ENCODE measurements at places on chromosomes 5 and 9.
A peak's percentile ranks its signal among the peaks of the same experiment; 100 is the strongest.

- DNase-seq = peak; percentile 93
These were observed 113.8 kb upstream of the ANKRD55 start for GRCh38 chr5:56346741-56347535.

DNA sequence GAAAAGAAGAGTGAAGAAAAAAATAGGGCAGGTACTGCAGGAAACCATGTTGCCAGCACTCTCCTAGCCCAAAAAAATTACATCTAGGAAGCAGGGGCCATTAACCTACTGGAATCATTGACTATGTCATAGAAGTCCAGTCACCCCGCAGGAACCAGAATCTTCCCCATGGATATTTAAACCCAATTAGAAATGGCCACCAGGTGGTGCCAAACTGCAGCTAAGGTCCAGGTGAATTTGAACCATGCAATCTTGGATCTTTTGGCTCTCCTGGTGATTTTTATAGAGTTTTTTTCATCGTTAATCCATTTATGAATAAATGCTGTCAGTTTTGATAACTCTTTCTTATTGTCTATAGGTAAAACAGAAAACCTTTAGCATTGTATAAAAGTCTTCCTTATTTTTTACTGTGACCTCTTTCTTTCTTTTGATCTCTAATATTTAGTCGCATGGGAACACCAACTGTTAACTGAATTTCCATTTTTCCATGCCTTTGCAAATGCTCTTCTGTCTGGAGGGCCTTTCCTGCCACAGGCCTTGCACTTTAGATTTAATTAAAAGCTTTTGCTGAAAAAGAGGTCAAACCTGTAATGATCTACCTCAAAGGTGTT lies 147.5 kb upstream of the FGF10 start:
- DNase-seq = peak; percentile 12

DNA sequence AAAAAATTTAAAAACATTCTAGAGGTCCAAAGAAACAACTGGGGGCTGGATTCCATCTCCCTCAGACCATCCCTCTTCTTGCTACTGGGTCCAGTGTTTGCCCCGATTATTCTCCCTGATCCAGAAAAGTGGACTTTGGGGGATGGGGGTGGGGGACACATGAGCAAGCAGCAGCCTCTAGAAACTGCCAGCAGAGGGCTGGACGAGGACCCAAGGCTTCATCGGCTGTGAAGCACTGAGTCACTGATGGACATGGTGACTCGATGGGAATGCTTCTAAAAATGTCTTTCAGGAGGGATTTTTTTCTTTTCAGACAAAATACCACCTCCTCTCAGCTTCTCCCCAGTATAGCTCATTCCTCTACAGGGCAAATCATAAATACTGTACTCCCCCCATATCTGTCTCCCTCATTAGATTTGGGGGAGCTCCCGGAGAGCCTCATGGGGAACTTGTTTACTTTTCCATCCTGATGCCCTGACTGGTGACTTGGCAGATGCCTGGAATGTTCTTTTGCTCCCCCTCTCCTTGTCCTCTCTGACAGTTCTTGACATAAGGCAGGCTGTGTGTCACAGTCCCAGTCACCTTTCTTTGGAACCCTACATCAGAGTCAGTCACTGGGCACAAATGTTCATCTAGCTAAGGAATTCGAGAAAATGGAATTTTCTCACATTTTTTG lies 67.2 kb upstream of the STC2 start:
- peak; percentile 79 for DNase-seq

DNA sequence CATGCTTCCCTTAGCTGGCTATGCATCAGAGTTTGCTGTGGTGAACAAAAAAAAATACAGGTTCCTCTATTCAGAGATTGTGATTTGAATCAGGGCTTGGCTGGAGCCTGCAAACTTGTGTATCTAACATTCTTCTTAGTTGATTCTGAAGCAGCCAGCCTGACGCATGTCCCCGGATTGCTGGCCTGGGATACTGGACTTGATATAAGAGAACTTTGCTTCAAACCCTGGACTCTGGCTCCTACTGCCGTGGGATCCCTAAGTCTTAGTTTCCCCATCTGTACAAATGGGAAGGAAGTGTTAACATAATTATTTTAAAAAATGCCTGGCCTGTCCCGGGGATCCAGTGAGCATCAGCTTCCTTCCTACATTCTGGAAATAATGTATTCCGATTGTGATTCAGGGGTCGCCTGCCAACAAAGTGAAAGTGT lies 292.8 kb downstream of the ARHGEF28 start:
- peak; percentile 31 for DNase-seq

GRCh38 chr5:146078566-146078965 lies 26.8 kb downstream of the PLAC8L1 start:
- DNase-seq = no peak

GRCh38 chr5:156423597-156423996 lies 96.6 kb downstream of the SGCD start:
- no peak for DNase-seq

DNA sequence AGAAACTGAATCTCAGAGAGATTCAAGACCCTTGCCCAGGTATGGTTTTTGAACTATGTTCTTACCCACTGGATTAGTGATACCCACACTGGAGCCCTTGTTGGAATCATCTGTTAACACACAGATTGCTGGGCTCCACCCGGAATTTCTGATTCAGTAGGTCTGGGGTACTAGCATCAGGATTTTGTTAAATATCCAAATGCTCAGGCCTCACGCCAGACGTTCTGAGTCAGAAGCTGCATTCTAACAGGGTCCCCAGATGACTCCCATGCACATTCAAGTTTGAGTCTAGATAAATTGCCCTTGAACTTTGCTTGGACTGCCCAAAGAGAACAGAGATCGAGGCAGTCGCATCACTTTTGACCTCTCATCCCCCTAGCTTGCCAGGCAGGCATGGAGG lies 182.0 kb upstream of the WWC1 start:
- DNase-seq = peak; percentile 86

GRCh38 chr5:36531401-36531800 lies 75.0 kb upstream of the SLC1A3 start:
- no peak for DNase-seq

DNA sequence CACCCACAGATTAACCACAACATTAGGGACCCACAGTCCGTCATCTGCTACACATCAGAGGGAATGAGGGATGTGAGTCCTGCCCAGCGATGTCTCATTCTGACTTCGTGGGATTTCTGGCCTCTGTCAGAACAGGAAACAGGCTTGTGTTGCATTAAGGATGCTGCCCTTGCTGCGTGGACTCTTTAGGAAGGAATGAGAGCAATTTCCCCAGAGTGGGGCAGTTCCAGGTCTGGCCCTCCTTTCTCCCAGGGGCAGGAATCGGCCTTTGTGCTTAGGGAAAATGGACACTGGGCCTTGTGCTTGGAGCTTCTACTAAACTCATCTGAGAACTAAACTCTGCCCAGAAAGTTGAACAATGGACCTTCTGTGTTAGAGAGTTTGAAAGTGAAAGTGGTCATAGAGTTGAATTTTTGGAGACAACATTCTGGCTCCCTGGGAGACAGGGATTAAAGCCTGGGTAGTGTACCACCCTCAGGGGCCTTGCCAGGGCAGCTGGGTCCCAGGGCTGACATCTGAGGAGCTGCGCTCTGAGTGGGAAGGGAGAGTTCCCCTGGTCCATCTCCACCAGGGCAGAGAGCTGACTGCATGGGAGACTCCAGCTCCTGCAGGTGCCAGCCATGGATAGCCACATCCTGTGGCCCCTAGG lies 37.8 kb upstream of the S1PR3 start:
- peak; percentile 77 for DNase-seq

DNA sequence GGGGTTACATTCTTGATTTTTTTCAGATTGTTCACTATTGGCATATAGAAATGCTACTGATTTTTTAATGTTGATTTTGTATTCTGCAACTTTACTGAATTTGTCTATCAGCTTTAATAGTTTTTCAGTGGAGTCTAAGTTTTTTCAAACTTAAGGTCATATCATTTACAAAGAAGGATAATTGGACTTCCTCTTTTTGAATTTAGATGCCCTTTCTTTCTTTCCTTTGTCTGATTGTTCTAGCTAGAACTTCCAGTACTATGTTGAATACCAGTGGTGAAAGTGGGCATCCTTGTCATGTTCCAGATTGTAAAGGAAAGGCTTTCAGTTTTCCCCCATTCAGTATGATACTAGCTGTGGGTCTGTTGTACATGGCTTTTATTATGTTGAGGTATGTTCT lies 49.3 kb downstream of the SREK1 start:
- no peak for DNase-seq

DNA sequence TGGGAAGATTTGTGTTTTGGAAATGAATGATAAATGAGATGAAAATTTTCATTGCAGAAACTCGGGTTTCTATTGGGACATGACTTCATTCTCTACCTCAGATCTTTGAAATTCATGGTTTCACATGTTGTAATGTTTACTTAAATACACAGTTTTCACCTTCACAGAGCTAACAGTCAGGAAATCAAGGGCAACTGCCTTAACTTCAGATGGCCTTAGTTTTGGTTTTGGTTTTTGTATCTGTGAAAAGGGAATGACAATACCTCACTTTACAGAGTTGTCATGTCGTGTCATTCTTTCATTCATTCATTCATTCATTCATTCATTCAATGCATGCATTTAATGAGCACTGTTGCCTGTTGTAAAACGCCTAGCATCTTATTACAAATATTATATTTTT lies 41.9 kb downstream of the NIM1K start:
- DNase-seq = no peak

DNA sequence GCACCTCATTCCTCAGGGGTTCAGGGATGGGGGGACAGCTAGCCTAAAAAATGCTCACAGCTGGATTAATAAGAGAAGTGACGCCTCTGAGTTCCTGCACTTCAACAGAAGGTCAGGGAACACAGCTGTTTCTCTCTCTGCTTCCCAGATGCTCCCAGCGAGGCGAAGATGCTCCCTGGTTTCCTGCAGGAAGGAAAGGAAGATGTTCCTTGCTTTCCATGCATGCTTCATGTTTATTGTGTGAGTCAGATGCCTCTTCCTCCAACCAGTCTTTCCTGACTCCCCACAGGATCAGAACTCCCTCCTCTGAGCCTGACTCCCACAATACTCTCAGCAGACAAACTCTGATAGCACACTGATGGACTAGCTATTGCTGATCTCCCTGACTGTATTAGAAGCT lies 71.9 kb downstream of the MFAP3 start:
- DNase-seq = peak; percentile 57

DNA sequence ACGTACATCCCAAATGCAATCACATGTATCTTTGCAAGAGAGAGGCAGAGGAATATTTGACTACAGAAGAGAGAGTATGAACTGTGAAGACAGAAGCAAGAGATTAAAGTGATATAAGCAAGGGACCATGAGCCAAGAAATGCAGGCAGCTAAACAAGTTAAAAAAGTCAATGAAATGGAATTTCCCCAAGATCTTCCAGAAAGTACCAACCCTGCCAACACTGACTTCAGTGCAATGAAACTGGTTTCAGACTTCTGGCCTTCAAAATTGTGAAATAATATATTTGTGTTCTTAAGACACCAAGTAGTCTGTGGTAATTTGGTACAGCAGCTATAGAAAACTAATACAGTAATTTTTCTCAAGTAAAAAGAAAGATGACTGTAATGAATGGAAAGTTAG lies 20.9 kb downstream of the FOXI1 start:
- no peak for DNase-seq

- peak; percentile 53 for DNase-seq
These were observed 207.0 kb downstream of the MEF2C start for GRCh38 chr5:88675708-88676636.

DNA sequence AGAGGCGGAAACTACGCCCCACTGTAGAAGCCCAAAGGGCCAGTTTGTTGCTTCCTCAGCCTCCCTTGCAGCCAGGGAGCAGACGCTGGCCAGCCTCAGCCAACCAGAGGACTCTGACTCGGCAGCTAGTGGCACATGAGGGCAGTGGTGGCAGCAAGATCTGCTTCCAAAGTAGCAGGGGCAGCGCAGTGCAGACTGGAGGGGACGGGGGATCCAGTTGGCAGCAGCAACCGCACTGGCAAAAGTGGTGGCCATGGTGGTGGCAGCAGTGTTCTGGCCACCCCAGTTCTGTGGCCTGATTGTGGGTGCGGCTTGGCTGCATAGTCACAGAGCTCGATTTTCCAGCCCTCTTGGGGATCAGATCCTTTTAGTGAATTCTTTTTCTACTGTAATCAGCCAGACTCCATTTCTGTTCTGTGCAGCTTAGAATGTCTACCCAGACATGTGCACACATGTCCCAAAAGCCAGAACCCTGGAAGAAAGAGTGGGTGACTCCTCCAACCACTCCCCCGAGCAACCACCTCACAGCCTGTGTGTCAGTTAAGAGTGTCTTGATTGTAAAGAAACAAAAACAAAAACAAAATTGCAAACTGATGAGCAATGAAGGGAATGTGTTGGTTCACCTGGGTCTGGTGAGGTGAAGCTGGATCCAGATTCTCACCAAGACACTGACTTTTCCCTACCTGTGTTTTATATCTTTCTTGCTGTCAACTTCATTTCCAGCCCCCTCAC lies 11.0 kb upstream of the ZBTB43 start:
- DNase-seq = no peak

- peak; percentile 51 for DNase-seq
These were observed 21.9 kb upstream of the VDAC1 start for GRCh38 chr5:134026521-134027287.

DNA sequence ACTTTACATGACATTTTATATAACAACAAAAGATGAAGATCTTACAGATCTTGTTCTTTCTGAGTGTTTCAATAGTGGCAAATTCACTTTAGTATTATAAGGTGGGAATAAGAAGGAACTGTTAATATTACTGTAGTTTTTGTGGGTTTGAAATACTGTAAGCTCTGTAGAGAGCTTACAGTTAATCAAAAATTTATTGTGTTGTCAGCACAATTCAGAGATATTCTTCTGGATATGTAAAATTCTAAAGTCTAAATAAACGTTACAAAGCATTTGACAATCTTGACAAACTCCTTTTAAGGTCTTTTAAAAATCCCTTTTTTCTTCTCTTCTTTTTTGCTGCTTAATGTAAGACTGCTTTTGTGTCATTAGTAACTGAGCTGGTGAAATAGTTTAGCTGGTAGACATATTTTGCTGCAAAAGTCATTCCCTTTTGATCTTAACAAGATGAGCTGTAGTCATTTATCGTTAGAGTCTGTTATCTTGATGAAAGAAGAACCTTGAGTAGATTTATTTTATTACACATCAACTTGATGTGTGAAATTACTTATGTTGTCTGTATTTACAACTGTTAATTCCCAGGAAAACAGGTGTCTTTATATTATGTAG lies 186.0 kb downstream of the WDR70 start:
- DNase-seq = peak; percentile 27

DNA sequence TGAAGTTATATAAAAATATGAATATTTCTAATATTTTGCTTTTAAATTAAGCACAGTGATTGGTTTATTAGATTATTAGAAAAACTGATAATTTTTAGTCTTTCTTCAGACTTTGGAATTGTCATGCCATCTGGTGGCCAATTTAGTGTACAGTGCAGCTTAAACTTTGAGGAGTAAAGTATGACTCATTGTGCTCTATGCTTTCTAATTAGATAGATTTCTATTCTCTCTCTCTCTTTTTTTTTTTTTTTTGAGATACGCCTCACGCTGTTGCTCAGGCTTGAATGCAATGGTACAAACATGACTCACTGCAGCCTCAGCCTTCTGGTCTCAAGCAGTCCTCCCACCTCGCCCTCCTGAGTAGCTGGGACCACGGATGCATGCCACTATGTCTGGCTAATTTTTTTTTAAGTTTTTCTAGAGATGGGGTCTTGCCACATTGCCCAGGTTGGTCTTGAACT lies 42.1 kb upstream of the GPR21 start:
- peak; percentile 93 for DNase-seq

All from fibroblast of skin of right biceps (primary cell).